Activated CD4-positive, alpha-beta T cell treated with anti-CD3 and anti-CD28 coated beads, Interleukin-2, amount 50 U/mL, for 1 hour (primary cell): ENCODE measurements at places on chromosomes 7 and 10.

DNA sequence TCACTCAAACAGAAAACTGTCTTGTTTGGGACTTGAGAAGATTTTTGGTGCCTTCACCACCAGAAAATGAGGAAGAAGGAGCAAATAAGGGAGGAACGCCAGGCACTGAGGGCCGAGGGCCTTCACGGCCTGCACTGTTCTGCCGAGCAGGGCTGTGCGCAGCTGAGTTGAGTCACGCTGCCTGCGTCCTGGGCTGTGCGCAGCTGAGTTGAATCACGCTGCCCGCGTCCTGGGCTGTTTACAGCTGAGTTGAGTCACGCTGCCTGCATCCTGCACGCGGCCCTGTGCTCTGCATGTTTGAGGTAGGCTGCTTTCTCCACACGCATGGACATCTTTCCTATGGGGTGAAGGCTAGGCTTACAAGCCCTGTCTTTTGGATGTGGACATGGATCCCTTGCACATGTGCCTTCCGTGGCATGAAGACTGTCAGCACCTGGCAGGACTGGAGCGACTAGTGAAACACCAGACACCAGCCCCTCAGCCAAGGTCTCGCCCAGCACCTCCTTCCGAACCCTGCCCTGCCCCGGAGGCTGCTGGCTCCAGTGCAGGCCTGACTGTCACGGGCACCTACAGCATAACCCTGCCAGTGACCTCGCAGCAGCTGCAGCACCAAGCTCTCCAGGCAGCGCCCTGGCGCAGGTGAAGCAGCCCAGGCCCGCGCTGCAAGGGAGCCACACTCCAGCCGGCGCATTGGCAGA lies 96.7 kb downstream of the HTR5A start:
- DNase-seq, result no peak

DNA sequence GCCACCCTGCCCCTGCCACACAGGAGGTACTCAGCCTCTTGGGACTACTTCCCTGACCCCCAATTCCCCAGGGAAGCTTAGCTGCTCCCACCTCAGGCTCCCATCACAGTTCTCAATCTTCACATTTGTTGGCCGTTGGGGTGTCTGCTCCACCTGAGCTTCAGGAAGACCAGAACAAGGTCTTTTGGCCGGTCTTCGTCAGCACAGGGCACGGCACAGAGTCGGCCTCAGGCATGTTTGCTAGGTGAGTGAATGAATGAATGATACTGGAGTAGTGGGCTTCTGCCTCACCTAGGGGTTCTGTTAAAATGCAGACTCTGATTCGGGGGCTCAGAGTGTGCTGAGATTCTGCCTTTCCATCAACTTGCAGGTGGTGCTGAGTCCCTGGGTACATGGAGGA lies 20.3 kb downstream of the GPRIN2 start:
- no peak for DNase-seq

DNA sequence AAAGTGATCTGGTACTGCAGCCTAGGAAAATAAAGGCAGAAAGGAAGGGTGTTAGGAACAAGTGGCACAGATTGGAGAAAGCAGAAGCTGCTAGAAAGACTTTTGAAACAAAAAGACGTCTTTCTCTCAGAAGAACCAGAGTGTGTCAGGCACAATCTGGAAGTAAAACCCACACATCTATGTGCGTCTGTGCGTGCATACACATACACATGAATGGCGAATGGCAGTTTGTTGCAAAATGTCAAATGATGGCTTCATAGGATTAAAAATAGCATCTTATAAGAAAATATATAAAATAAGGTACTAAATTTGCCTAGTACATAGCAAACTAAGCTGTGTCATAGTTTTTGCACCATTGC lies 246.3 kb downstream of the CDK14 start:
- no peak for DNase-seq

- DNase-seq, result no peak
These were observed 171.7 kb downstream of the LCOR start for GRCh38 chr10:97003804-97004201.

GRCh38 chr7:157468221-157469111 lies 131.7 kb downstream of the DNAJB6 start:
- DNase-seq, result no peak
